ENCODE measurements at places on chromosomes 6 and 20.

DNA sequence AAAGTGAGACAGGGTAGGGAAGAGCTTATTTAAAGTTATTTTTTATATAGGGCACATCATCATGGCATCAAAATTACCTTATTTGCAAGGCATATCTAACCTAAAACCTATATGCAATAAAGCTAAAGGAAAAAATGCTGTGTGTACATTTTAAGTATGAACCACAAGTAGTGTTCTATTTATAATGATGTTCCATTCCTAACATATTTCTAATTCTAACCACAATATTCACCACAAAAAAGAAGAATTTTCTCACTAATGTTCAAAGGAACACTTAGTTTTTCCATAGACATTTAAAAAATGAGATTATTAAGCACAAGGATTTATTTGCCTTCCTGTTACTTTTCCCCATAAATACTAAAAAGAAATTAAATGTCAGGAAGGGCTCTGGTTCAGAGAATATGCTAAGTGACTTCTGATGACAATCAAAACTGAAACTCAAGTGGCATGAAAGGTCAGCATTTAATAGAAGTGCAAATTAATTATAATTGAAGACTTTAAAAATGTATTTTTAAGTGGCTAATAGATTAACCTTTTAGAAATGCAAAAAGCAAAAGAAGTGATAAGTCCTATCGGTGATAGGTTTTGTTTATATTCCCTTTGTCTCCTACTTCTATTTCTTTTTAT, 25.1 kb downstream of the GPR63 start:
- DNase-seq: no peak

- DNase-seq: no peak
Observed at GRCh38 chr6:44108471-44108870, 18.8 kb downstream of the MRPL14 start.

GRCh38 chr20:9334866-9335265, 179.5 kb upstream of the LAMP5 start:
- no peak for DNase-seq

DNA sequence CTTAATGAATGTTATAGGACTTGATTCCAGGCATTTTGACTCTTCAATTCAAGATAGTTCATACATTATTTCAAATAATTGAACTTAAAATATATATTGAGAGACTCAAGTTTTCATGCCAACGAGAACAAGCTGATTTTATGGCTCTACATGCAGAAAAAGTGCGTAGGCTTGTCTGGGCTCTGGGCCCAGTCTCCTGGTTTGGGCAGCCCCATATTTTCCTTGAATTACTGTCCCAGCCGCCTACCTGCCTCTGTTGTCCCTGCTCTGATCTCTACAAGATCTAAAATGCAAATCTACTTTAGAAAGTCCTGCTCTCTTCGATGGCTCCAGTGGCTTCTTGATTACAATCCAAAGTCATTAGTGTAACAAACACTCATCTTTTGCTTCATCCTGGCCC, 537.4 kb upstream of the CHD6 start:
- DNase-seq: no peak

GRCh38 chr20:32648761-32649650, 24.7 kb downstream of the C20orf203 start:
- no peak for DNase-seq

DNA sequence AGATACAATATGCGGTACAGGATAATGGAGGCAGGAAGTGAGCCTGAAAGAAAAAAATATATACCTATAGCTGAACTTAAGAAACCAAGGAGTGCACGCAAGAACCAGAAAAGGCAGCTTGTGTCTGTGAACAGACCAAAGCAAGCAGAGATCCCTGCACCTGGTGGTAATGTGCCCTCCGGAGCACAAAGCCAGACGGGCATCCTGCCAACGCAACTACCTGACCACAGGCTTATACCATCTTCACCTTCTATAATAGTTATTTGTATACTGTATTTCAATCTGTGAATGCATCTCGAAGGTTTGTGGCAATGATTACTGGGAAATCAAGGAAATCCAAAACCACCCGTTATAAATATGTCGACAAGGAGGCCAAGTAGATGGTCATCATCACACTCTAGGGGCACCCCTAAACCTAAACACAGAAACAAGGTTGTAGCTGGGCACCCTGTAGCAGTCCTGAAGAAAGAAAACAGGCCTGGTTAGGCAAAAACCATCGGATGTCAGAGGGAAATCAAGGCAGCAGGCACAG, 801 bp downstream of the FBXL4 start:
- no peak for DNase-seq

- DNase-seq: no peak
Observed at GRCh38 chr6:88301888-88302768, 136.0 kb upstream of the CNR1 start.

DNA sequence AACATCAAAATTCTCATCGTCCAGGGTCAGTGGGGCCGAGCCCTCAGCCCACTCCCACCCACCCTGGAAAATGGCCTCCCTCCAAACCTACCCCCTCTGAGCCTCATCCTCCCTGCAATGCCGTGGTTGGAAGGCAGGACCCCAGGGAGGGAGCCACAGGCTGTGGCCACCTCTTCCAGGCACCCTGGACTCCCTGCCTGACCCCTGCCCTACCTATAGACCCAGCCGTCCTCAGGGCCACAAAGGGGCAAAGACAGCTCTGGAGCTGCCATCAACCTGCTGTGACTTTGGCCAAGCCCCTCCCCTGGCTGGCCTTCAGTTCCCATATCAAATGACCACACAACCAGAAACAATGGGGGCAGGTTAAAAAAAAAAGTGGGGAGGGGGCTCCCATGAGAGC, 2.3 kb upstream of the UCKL1 start:
- no peak for DNase-seq

GRCh38 chr20:44732327-44732726, 13.3 kb upstream of the KCNK15 start:
- DNase-seq: no peak

DNA sequence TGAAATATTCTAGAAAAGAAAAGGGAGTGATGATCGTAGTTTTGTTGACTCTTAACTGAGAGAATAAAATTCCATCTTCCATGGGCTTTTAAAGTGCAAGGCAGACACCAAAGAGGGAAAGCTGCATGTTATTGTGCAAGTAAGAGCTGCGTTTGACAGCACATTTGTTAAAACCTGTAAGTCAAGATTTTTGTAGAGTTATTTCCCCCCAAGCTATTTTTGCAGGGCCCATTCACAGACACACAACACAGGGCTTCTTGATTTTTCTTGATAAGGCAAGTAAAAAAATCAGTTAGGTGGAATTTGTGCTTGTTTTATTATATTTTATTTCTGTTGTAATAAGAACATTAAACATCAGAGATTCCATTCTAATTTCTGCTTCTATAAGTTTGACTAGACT, 13.8 kb downstream of the CFAP206 start:
- no peak for DNase-seq

DNA sequence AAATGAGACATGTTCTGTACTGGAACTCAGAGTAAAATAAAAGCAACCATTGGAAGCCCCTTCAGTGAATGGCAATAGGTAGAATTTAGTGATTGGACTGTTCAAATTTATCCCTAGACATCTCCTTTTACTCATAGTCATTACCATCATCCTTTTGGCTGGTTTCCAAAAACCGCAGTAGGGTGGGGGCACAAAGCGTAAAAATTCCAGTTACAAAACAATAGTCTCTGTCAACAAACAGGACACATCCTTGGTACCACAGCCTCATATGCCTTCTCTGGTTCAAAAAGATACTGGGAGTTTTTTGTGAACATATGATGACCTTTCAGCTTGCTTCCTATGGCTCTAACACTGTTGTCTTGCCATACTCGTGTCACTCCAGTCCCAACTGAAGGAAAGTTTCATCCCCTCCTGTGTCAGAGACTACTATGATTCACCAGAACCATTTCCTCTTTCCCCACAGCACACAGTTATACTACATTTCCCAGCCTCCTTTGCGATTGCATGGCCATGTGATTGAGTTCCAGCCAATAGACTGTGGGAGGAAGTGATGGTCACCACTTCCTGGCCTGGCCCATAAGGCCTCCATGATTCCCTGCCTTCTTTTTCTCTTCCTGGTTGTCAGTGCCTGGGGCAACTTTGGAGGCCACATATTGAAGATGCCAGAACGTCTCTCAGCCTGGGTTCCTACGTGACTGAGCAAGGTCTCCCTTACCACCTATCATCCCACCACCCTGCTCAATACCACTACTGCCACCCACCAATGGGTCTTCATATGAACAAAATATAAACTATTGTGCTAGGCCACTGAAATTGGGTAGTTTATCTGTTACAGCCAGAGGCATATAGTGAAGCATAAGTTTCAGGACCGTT, 162.4 kb downstream of the ID4 start:
- no peak for DNase-seq

DNA sequence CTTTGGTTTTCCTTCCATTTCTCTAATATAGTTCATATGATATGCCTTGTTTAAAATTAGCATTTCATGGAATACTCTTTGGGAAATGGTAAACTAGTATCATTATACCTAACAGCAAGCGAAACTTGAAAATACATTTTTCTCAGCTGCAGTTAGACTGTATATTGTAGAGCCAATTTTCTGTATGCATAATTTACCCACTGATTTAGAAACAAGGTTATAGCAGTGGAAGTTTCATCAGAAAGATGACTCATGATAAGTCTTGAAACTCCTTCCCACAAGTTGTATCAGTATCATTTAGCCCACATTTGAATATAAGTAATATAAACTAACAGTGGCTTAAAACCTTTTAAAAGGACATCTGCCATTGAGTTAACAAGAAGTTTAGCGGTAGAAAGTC, 164.8 kb upstream of the BMP5 start:
- DNase-seq: no peak

GRCh38 chr20:11207749-11208502, 534.1 kb upstream of the JAG1 start:
- DNase-seq: no peak
